ENCODE measurements at places on chromosomes 16 and 17. TPM values are rescaled to one million over a fixed set of nuclear protein-coding genes. Genes with fewer than 3 reads are reported as not detected.

The OR1A1 gene
- not detected for polyA plus RNA-seq

The ITGAL gene
- 0.43 TPM for polyA plus RNA-seq

The NATD1 gene
- polyA plus RNA-seq: 2.1 TPM

The TBC1D28 gene
- not detected for polyA plus RNA-seq

The CACNG3 gene
- polyA plus RNA-seq: not detected

The SPN gene
- 0.82 TPM for polyA plus RNA-seq

The ORC6 gene
- polyA plus RNA-seq: 103 TPM

The NFATC3 gene
- polyA plus RNA-seq: 9.3 TPM

The RUNDC3A gene
- polyA plus RNA-seq: 6.3 TPM

The CDH11 gene
- polyA plus RNA-seq: 1.4 TPM

The KCNJ12 gene
- 0.61 TPM for polyA plus RNA-seq

The WNK4 gene
- 0.65 TPM for polyA plus RNA-seq

The CEP20 gene
- 60.2 TPM for polyA plus RNA-seq

The KRT40 gene
- not detected for polyA plus RNA-seq

The TP53TG3B gene
- polyA plus RNA-seq: not detected

The SEPTIN12 gene
- polyA plus RNA-seq: not detected

The ITGAD gene
- polyA plus RNA-seq: not detected

The CDRT15L2 gene
- polyA plus RNA-seq: not detected

The CNTD1 gene
- polyA plus RNA-seq: 1.1 TPM

The TEDC2 gene
- polyA plus RNA-seq: 50.6 TPM

The EFCAB13 gene
- polyA plus RNA-seq: 5.4 TPM

The OR1G1 gene
- polyA plus RNA-seq: not detected

The QRICH2 gene
- 2.2 TPM for polyA plus RNA-seq

The TEX2 gene
- 5.6 TPM for polyA plus RNA-seq

The KRT24 gene
- not detected for polyA plus RNA-seq

The SYNGR3 gene
- 45.4 TPM for polyA plus RNA-seq

The TMEM238L gene
- polyA plus RNA-seq: not detected

The CPHXL2 gene
- not detected for polyA plus RNA-seq

The GGA3 gene
- 22.5 TPM for polyA plus RNA-seq

The RHBDL3 gene
- 2.0 TPM for polyA plus RNA-seq

The CD300LB gene
- polyA plus RNA-seq: not detected

The NT5M gene
- 6.0 TPM for polyA plus RNA-seq

The PRSS36 gene
- polyA plus RNA-seq: 0.91 TPM

The SLC16A5 gene
- polyA plus RNA-seq: 7.3 TPM

The PRSS33 gene
- 0.24 TPM for polyA plus RNA-seq

The ATP1B2 gene
- polyA plus RNA-seq: 35.3 TPM
